Stimulated activated CD8-positive, alpha-beta memory T cell treated with anti-CD3 and anti-CD28 coated beads, Interleukin-2, amount 100 ng/mL, for 1 hour (primary cell): ENCODE measurements at places on chromosomes 7 and 10.

DNA sequence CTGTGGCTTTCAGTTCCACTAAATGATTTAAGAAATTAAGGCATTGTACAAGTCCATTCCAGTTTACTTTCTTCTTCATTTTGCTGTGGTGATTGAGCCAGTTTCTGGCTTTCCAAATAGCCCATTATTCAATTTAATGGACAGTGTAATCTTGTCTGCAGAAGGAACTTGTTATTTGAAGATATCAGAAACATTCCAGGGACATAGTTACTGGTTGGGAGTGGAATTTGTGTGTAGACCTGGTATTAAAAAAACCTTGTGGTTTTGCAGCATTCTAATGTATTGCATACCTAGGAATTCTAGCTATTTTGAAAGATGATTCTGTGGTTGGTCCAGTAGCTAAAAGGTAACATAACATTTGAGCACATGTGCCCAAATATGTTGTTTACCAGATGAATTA is 72.2 kb downstream of the MCU start:
- no peak for DNase-seq

GRCh38 chr10:118520116-118520742 is 75.2 kb downstream of the PRLHR start:
- no peak for DNase-seq

- DNase-seq = no peak
Measured at GRCh38 chr10:132848291-132848701, 62.3 kb upstream of the NKX6-2 start.

GRCh38 chr10:4649886-4650508 is 176.0 kb upstream of the AKR1E2 start:
- no peak for DNase-seq

GRCh38 chr10:110355141-110355831 is 50.6 kb upstream of the SMNDC1 start:
- DNase-seq = no peak

DNA sequence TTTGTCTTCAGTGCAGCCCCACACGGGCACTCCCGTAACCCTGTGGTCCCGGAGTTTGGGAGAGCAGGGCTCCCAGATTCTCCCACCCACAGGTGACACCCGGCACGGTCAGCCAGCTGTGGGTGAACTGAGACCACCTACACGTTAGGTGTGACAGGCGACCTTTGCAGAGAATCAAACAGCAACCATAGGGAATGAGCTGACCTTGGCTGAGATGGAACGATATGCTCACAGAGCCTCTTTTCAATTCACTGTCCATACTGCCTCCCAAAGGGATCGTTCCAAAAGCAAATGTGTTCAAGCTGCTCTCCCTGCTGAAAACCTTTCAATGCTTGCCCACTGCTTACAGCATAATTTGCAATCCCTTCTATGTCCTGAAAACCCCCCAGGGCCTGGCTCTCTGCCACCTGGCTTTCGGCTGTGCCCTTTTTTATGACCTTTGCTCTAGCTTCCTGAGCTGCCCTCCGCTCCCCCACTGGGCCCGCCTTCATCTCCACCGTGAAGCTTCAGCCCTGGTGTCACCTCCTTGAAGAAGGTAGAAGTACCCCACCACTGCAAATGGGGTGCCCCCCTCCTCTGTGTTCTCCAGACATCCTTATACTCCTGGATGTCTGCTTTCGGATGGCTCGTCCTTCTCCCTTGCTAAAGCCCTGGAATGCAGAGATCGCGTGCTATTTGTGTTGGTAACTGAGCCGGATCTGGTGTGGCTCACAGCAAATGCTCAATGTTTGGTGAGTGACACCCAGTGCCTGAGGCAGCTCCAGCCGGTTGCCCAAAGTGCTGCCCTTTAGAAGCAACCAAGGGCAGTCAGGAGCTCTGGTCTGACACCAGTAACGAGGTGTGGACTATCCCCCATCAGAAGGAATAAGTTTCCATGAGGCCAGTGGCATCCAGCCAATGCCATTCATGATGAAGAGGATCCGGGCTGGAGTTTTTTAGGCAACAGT is 90.4 kb downstream of the KIAA1549 start:
- no peak for DNase-seq

GRCh38 chr7:116315803-116316202 is 105.5 kb downstream of the TES start:
- DNase-seq = no peak

- DNase-seq = no peak
Measured at GRCh38 chr7:55104712-55105433, 86.1 kb downstream of the EGFR start.

- no peak for DNase-seq
Measured at GRCh38 chr7:90540406-90540805, 55.7 kb upstream of the CDK14 start.

- DNase-seq = no peak
Measured at GRCh38 chr7:42231043-42231787, 5.8 kb downstream of the GLI3 start.

DNA sequence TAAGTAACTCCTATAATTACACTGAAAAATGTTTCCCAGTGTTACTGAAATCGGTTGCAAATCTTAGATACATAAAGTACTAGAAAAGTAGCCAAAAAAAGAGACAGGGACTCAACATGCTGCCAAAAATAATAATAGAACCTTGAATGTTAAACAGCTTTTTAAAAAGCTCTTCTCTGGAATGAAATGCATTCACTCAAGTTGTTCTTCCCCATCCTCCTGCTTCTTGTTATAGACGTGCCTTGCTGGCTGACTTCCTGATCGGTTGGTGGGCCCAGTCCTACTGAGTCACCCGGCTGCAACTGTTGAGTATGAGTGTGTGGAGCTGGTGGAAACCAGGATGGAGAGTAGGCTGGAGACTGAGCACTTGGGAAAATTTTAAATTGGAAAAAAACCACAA is 30.6 kb upstream of the RAPGEF5 start:
- no peak for DNase-seq
